ENCODE measurements at places on chromosomes 4 and X.

DNA sequence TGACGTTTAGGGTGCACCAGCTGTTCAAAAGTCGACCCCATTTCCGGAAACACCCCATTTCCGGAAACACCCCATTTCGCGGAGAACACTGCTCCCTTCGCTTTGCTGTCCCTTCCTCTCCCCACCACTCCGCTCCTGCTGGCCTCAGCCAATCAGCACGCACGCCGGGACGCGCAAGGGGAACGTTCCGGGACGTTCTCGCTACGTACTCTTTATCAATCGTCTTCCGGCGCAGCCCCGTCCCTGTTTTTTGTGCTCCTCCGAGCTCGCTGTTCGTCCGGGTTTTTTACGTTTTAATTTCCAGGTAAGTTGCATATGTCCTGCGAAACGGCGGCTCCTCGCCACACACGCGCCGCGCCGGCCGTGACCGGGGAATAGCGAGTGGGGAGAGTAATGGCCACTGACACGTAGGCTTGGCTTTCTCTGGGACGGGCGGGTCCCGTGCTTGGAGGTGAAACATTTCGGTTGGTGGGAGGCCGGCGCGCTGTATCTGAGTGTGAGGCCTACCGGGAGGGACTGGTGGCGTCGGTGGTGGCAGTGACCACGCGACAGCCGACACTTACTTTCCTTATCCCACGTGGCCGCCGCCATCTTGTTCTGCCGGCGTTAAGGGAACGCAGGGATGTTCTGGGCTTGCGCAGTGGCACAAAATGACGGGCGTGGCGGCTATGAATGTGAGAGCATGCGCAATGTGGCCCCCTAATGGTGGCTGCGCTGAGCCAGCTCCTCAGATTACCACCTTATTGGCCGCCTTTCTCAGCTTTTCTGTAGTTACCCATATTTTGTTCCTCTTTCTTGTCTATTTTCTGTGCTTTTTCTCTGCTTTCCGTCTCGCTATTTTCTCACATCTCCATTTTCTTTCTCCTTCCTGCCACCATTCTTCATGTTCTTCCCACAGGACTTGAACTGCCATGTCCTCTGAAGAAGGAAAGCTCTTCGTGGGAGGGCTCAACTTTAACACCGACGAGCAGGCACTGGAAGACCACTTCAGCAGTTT lies at the start of gene RBM3:
TSS of gene RBM3 (plus strand) at position 215 of the 997 bp plus-strand sequence. CDS start at position 912, 697 bp downstream.
- peak; percentile 52 for DNase-seq

- no peak for DNase-seq
Observed at GRCh38 chrX:107646735-107647134, 18.4 kb downstream of the PRPS1 start.

DNA sequence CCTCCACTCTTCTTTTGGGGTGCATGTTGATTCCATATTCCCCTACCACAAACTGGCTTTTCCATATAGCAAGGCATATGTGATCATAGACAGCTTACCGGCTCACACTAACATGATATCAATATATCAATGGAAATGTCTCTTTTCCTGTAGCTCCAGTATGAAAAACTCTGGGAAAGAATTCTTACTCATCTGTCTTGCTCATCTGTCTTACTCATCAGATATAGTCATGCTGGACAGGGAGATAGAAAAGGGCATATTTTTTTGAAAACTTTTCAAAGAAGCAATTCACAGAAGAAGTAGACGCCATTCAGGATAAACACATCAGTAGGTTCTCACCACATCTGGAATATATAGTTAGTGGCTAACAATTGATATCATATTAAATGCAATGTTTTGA lies 794.7 kb downstream of the RAB28 start:
- DNase-seq: no peak

- peak; percentile 31 for DNase-seq
Observed at GRCh38 chr4:73589261-73589847, 30.9 kb downstream of the RASSF6 start.

DNA sequence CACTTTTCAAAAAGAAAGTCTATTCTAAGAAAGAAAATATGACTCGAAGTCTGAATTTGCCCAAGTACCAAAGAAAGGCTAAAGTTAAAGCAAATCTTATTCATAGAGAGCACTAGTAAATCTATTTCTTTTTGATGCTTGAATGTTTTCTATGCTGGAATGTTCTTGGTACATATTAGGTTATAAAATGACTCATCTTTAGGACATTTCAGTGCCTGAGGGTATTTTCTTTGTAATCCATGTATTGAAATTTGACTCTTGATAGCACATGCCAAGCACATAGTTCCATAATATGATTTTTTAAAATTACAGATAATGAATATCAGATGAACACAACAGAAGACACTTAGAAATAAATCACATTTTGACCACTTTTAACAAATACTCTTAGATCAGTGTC lies 232.8 kb downstream of the TRIML1 start:
- peak; percentile 7 for DNase-seq

DNA sequence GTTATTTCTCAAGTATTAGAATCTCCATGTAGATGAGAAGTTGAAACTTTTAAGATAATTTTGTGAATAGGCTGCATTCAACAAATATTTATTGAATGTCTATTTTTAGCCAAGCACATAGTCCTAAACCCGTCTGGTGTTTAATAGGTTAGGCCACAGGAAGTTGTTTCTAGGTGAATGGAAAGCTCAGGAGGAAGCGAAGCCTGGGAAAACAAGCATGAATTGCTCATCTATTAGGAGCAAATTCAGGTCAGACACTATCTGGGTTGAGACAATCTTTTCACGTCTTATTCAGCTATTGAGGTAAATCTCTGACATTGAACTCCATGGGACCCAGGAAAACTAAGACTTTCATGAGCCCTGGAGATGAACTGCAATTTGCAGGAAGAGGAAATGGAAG lies 43.1 kb upstream of the FREM3 start:
- no peak for DNase-seq

DNA sequence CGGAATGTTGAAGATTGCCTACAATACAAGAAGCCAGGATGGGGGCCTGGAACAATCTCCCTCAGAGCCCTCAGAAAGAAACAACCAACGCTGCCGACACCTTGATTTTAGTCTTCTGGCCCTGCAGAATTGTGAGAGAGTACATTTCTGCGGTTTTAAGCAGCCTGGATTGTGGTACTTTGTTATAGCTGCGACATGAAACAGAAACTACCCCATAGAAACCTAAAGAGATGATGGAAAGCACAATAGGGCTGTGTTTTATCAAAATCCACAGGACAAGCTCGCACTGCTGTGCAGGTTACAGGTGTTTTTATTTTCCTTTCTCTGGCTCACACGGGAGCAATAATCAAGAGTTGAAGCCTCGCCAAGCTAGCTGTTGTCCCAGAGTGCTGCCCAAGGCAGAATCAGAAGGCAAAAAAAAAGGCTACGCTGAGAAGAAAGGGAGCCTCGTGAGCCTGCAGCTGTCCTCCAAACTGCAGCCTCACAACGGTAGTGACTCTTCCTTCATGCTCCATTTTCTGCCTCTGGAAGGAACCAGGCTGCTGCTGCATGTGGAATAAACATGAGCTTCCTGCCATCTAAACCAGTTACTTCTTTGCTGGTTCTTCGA lies 232.4 kb downstream of the LDB2 start:
- no peak for DNase-seq

- DNase-seq: no peak
Observed at GRCh38 chr4:121785479-121785878, 15.6 kb upstream of the EXOSC9 start.

DNA sequence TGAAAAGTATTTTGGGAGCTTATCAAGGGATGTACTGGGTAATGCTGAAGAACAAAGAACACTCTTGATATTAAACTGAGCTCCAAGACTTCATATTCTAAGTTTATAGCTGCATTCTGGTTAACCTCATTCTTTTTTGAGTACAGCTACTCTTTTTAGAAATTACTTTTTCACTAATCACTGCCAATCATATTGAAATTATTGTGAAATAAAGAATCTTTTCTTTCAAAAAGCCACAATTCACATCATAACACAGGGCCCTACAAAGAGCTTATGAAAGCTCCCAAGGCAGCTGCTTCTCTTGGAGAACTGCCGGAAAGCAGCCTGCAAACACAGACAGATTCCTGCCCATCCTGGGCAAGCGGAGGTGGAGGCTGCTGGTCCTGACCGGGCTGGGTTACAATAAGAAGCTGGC lies 121.4 kb downstream of the RNF150 start:
- no peak for DNase-seq
